ENCODE measurements at places on chromosomes 4 and X.

DNA sequence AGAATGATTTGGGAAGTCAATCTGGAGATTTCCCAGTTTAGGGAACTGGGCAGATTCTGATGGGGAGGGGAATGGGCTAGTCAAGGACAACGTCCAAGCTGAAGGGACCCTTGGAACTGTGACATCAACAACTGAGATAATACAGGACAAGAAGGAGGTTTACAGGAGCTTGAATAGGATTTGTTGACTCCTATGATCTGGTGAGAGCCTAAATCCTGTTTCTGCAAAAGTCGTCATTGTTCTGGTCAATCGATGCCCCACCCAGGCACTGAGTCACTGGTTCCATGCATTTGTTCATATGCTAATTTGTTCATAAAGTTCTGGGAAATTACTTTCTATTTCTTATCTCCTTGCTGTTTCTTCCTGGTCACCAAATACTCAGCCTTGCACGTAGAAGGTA lies 15.3 kb upstream of the PDGFRA start:
- no peak for DNase-seq

DNA sequence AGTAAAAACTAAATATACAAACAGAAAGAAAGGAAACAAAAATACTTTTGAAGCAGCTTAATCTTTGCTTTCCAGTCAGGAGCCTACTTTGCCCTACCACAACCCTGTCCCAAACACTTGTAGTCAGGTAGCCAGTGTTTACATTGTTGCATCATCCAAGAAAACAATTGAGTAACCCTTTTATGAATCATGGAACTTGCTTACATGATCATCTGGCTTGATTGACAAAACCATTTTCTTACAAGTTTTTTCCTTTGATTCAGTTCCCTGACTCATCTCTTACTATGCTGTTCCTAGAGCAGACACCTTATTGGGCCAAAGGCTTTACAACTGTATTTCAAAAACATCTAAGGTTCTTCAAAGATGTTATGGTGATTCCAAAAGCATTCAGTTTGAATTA lies 740.1 kb downstream of the KLHL13 start:
- peak; percentile 2 for DNase-seq

GRCh38 chr4:26148927-26149326 lies 171.9 kb upstream of the RBPJ start:
- DNase-seq, result no peak

DNA sequence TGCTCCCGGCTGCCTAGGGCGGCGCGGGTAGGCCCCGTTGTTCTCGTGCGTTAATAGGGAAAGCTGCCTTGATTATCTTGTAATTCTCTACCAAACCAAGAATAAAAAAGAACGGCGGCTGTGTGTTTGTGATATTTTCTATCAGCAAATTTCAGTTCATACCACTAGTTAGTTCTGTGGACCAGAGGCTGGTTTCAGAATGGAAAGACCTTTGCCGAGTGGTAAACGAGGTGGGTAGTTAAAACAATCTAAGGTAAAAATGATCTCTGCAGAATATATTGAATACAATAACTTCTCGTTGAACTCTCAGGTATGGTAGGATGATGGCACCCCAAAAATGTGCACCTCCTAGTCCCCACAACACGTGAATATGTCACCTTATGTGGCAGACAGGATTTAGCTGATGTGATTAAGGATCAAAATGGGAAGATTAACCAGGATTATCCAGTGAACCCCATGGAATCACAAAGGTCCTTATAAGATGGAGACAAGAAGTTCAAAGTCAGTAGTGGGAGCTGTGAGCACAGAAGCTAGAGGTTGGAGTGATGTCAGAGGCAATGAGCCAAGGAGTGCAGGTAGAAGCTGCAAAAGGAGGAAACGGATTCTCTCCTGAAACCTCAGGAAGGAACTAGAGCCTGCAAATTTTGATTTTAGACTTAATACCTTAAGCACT lies 574 bp upstream of the CFAP97 start:
- peak; percentile 51 for DNase-seq

GRCh38 chrX:97065066-97065465 lies 181.4 kb downstream of the RPA4 start:
- DNase-seq, result no peak

GRCh38 chr4:166518315-166518714 lies 645.3 kb downstream of the TLL1 start:
- DNase-seq, result no peak

DNA sequence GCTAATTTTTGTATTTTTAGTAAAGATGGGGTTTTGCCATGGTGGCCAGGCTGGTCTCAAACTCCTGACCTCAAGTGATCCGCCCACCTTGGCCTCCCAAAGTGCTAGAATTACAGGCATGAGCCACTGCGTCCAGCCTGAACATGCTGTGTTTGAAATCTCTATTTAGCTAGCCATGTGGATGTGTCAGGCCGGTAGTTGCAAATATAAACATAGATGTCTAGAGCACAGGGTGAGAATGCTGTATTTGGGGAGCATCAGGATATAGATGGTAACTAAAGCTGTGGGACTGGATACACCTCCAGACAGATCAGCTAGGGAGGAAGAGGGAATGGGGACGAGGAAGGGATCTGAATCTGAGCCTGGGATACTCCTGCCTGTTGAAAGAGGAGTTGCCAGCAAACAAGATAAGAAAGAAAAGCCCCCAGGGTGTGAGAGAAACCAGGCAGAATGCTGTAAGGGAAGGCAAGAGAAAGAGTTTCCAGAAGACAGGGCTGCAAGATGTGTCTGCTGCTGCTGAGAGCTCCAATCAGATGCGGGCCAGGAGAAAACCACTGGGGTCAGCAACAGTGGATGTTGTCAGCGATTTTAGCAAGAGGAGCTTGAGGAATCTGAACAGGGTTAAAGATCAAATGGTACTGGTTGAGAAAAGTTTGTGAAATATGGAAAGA lies 177.4 kb downstream of the PALLD start:
- DNase-seq, result no peak

- DNase-seq, result no peak
These were observed 350.8 kb downstream of the PDGFC start for GRCh38 chr4:156620786-156621185.

GRCh38 chr4:106371161-106371560 lies 2.6 kb upstream of the GIMD1 start:
- DNase-seq, result no peak

DNA sequence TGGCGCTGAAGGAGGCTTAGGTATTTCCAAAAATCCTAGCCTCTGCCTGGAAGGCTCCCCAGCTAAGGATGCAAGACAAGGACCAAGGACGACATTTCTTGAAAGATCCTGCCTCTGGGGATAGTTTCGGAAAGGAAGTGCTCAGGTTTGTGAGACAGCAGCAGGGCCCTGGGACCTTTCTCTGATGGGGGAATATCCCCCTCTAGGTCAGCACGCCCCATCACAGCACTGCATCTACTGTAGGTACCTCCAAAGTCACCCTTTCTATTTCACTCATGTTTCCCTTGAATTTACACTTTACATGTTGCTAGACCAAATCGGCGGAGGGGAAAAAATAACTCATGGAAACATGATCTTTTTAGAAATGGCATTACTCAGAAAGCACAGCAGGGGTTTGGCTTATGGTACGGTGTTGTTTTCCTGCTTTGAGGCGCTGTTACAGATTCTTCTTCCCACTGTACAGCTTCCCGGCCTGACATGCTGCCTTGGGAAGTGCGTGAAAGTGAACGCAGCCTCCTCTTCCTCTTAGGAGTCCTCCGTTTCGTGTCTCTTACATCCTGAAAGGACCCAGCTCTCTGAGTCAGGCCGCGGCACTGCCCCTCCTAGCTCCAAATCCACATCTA lies 77.2 kb upstream of the DHRSX start:
- DNase-seq, result no peak

DNA sequence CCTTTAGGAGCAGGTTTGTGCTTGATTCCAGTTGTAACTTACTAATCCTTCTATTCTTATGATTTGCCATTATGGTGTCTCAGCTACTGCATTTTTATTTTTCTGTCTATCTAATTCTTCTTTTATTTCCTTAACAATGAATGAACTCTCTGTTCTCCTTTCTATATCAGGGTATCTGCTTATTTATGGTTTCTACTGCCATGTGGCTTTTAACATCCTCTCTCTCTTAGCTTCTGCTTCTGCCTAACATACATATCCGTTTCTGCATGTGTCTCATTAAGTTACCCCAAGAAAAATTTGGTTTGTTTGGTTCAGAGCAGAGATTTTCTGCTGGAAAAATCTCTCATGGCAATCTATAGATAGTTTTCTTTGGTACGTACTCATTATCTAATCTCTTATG lies 614.4 kb downstream of the RPA4 start:
- no peak for DNase-seq

GRCh38 chrX:112704187-112704586 lies 24.4 kb upstream of the LHFPL1 start:
- no peak for DNase-seq

GRCh38 chrX:15142084-15142715 lies 127.7 kb downstream of the ASB9 start:
- no peak for DNase-seq

- DNase-seq, result no peak
These were observed 27.0 kb downstream of the SH2D1A start for GRCh38 chrX:124373348-124373747.

DNA sequence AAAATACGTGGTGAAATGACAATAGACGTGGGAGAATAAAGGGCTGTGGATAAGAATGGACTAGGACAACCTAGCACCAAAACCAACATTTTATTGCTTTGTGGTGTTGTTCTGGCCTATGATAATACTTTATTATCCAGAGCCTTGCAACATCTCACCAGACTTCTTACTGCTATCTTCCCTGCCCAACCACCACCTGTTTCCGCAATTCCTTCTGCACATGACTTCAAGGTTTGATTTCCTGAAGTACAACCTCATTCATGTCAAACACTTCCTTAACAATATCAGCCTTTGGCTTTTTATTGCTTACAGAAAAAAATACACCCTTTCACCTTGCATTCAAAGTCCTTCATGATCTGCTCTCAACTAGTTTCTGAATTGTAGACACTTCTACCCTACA lies 84.8 kb downstream of the RTL3 start:
- no peak for DNase-seq

GRCh38 chr4:180913750-180914149 lies 1329.5 kb upstream of the TENM3 start:
- DNase-seq, result peak; percentile 89

DNA sequence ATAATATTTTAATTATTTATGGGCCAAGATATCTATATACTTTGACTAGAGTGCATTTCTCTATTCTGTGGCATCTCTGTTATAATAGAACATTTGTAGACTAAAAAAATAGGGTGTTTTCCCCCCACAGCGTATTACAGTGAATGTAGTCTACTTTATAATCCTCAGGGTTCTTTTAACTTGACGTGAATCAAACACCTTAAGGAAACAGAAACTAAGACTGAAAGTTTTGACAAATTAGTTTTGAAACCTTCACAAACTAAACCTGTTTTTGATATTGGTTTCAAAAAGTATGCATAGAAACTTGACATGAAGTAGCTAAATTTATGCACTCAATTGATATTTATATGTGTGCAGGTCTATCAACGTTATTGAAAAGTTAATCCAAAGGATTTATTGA lies 1963.1 kb upstream of the TENM3 start:
- no peak for DNase-seq

- DNase-seq, result no peak
These were observed 107.3 kb downstream of the JADE1 start for GRCh38 chr4:128916832-128917231.

- DNase-seq, result no peak
These were observed 196.3 kb upstream of the GATB start for GRCh38 chr4:151957153-151957552.

DNA sequence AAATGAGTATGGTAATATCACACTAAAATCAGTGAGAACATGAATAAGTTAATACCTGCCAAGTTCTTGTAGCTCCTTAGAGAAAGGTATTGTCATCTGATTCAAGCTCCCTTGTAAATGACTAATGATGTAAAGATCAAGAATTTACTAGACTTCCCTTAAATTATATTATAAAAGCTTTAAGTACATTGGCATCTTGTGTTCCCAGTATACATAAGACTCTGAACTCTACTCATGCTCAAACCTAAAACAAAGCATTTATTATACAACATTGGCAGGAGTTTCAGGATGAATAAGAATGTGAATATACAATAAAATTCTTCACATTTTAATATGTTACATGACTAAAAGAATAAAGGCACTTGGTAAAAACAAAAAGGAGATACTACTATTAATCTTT lies 126.8 kb upstream of the UNC5C start:
- DNase-seq, result no peak

DNA sequence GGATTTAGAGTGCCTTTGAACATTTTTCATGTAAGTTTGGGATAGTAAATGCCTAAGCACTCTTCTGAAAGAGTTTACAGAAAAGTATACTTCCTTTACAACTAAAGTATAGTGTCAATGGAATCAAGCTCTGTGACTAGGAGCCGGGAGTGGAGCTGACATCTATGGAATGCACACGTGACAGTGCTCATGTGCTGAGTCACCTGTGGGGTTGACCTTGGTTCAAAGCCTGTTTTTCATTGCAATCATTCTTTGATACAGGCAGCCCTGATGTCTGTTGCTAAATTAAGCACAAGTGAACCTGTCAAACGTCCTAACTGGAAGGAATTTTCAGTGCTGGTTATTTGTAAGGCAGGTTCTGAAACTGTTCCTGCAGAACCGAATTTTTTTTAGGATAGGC lies 82.5 kb downstream of the GPAT3 start:
- DNase-seq, result peak; percentile 69

GRCh38 chr4:142648378-142648777 lies 197.7 kb downstream of the INPP4B start:
- no peak for DNase-seq

- no peak for DNase-seq
These were observed 3.0 kb downstream of the PLXNB3 start for GRCh38 chrX:153766871-153767673.

- no peak for DNase-seq
These were observed 6.3 kb upstream of the HSPA4L start for GRCh38 chr4:127775843-127776242.

DNA sequence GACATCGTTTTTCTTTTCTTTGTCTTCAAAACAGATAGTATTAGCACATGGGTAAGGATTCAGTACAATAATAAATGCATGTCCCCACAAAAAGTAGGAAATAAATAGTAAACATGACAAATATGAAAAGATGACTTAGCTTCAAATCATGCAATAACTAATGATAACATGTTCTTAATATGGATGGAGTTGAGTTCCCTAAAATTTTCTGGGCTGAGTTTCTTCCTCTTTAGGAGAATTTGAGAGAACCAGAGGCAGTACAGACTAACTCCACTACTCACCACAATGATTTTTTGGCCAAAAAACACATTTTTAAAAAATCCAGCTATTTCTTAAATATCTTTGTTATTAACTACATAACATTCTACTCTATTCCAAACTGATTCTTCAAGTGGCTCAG lies 432.3 kb upstream of the HS3ST1 start:
- DNase-seq, result no peak

DNA sequence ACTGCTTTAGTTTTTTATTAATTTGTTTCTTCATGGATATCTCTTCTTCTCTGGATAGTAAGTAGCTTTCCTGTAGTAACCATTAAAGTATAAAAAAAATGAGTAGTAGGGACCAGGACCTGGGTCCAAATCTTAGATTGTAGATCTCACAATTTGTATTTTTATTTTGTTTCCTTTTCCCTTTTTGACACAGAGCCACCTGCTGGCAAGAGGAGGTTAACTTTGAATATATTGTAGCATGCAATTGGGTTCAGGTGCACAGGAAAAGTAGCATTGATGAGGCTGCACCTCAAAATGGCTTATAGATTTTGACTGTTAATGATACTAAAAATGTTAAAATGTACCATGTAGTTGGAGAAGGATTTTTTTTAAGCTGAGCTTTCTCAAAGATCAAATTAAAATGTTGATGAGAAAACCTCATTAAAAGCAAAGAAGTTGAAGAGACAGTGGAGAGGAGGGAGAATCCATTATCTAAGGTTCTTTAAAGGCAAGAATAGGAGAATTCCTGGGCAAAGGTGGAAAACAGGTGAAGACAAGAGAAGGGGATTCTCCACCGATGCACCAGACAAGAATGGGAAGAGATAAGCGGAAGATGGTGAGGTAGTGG lies 48.3 kb upstream of the HPGDS start:
- DNase-seq, result peak; percentile 45

Data from kidney glomerular epithelial cell (primary cell).